ENCODE measurements at places on chromosomes 1 and 21.

- DNase-seq = no peak
Measured at GRCh38 chr1:47810964-47811682, 186.1 kb downstream of the TRABD2B start.

DNA sequence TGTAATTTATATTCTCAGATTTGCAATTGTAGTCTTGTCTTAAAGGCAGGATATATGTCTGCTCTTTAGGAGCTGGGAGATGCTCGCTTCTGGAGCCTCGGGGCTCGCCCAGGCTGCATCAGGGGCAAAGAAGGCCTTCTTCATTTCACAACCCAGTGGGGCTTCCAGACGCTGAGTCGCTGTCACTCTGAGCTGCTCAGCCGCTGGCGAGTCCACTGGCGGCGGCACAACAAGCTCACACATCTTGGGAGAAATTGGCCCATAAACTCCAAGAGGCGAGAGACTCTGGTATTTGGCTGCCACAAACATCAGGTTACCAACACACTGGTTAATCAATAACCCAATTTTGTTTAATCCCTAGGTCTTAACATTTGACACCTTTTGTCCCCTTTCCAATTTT is 216.6 kb downstream of the ATG4C start:
- DNase-seq = no peak

DNA sequence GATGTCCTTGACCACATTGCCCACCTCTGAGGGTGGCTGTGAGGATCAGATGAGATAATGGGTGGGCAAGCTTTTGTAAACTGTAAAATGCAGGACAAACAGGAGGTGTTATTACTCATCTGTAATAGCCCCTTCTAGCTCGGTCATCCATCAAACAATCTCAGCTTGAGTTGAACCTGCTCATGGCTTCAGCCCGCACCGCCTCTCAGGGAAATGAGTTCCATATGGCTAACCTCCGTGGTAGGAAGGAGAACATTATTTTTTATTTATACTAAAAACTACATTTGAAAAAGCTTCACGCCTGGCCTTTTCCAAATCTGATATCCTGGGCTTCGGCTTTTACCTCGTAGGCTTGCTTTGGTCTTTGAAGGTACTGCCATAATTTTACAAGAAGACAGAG is 116.2 kb upstream of the USP24 start:
- DNase-seq = no peak

DNA sequence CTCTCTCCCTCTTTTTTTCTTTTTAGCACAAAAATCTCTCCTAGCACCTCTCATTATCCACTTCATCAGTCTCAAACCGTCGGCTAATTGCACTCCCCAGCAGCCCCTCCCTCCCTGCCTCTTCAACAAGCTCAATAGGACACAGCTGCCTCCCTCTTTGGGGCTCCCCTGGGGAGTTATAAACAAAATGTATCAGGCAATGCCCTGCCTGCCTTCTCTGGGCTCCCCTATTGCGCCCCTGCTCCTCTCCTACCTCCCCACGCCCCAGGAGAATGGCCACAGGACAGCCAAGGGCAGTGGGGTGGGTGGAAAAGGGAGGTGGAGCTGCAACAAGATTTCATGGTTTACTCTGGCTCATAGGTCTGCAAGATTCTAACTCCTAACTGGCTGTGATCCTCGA is 147.1 kb upstream of the GRIK3 start:
- DNase-seq = no peak

DNA sequence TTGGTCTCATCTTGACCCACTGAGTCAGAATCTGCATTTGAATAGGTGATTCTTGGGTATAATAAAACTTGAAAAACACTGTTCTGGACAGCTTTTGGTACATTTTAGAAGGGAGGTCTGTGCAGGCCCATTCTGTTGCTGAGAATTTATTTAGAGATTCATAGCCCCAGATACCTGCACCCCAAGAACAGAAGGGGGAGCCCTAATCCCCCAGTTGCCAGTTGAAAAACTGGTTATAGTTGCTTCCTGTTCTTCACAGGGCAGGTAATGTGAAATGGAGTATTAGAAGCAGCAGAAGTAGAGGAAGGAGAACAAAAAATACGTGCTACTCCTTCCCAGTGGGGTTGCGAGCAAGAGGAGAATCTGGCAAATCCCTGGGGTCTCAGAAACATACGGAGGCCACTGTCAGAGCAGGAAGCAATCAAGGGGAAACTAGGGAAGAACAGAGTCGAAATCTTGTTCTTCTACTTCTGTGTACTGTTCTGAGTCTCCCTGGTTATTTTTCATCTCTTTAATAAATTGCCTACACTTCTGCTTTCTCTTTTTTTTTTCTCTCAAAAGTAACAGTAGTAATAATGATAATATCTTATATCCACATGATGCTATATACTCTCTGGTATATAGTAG is 4.6 kb upstream of the CLCA2 start:
- no peak for DNase-seq

DNA sequence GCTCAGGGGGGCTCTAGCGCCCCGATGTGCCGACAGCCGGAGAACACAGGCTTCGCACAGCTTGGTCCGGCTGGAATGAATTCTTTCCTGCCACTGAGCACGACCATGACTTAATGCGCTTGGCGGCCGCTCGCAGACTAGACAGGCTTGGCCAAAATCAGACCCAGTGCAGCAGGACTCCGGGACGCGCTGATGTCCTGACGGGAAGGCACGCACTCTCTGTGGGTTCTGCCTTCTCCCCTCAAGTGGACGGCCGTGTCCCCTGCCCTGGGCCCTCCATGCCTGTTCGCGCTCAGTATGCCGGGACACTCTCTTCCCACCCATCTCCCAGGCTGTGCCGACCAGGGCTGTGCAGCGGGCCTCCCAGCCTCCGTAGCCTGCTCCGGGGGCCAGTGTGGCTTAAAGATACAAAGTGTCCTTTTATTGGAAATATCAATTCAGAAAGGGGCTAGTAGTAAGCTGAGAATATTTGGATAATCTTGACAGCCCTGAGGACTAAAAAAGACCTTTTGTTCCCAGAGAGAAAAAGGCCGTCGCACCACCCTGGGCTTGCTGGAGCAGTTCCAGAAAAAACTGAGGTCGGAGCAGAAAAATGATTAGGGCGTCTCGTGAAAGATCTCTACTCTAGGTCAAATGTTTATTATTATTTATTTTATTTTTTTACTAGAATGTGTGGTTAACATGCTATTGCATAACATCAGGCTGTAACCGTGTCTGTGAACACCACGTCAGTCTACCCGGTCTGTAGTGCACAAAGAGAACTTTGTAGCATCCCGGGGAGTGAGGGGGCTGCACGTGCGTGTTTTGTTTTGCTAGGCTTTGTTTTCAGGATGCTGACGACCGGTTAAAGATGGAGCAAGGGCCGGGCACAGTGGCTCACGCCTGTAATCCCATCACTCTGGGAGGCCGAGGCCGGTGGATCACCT is 88.1 kb upstream of the ARHGEF16 start:
- DNase-seq = no peak

GRCh38 chr1:201345081-201345355 is 32.5 kb downstream of the TNNT2 start:
- no peak for DNase-seq

DNA sequence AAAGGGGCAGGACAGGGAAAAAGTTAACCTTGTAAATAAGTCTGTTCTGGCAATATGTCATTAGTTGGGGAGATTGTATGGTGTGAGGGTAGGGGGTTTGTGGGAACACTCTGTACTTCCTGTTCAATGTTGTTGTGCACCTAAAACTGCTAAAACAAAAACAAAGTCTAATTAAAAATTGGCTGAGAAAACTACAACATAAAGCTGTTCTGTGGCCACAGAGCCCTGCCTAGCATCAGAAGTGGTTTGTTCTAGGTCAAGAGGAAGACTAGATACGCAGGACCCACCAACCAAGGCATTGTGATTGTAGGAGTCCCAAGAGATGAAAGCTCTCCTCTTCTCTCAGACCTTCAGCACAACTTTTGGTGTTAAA is 81.0 kb upstream of the LRRC8D start:
- no peak for DNase-seq

- DNase-seq = no peak
Measured at GRCh38 chr1:96234299-96234698, 487.3 kb upstream of the PTBP2 start.

All from stimulated activated CD4-positive, alpha-beta T cell treated with anti-CD3 and anti-CD28 coated beads, Interleukin-1b, Interleukin-23, amount 100 ng/mL, for 1 hour (primary cell).